OCI-M1 (cell line): ENCODE measurements at places on chromosomes 12 and 14.

- DNase-seq, result no peak
These were observed 66.8 kb downstream of the TGFB3 start for GRCh38 chr14:75915045-75915444.

DNA sequence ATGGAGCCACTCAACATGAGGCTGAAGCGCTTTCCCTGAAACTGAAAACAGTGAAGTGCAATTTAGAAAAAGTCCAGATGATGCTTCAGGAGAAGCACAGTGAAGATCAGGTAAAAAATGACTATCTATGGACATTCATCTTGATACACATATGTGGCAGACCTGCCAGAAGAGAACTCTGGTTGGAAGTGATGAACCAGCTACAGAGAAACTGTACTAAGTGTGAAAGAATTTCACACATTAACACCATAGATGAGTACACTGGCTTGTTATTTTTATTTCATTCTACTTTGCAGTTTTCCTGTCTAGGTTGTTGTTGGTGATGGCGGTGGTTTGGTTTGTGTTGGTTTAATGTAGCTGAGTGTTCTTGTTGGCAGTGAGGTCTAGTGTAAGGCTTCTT, 174.7 kb downstream of the ESR2 start:
- no peak for DNase-seq

- DNase-seq, result no peak
These were observed 3.7 kb upstream of the STAC3 start for GRCh38 chr12:57254506-57255280.

DNA sequence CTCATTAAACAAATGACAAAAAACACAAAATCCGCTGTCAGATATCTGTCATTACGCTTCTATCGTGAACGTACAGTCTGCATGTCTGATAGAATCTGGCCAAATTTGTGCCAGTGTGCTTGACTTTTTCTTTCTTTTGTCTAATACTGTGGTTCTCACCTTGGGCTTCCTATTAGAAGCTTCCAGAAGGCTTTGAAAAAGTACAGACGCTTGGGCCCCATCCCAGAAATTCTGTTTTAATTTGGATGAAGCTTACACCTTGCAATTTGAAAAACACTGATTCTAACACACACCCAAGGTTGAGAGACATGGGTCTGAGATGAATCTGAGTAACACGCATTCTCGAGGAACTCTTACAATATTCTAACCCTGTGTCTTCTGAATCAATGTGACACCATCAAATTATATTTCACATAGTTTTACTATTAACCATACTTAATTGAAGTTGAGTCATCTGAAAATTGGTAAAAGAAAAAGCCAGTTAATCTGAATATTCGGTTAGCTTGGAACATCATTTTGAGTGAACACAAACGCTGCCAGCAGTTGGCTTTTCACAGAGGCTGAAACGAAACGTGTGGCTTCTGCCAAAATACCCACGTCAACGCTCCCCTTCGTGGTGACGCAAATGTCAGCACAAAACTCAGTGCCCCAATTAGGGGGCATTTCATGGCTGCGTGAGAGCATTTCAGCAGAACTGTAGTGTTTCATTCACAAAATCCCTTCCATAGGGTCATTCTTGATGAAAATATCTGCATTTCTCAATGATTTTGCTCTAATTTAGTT, 420.5 kb downstream of the TMEM132D start:
- no peak for DNase-seq

DNA sequence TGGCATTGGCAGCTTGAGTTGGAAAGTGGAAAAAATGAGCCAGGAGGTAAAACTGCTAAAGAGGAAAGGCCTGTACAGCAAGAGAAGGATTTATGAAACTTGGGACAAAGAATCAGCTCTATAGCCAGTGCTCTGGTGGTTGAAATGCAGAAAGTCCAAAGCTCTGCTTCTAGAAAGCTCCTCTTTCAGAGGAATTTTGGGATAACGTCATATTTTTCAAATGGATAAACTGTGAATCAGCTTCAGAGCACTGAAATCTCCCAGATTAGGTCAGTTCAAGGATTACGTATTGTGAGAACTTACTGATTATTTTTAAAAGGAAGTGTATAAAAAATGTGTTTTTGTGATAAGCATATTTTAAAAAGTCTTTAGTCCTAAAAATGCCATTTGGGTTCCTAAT, 203.1 kb upstream of the CNOT2 start:
- DNase-seq, result no peak

- DNase-seq, result no peak
These were observed 29.5 kb downstream of the NINJ2 start for GRCh38 chr12:633731-634130.

DNA sequence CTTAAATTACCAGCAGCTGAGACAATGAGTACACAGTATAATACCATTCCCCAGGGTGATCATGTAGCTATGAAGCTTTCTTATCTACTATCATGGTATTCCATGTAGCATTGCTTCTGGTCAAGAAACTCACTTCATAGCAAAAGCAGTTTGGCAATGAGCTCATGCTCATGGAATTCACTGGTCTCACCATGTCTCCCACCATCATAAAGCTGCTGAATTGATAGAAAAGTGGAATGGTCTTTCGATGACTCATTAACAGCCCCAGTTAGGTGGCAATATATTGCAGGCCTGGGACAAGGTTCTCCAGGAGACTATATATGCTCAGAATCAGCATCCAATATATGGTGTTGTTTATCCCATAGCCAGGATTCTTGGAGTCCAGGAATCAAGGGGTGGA, 553.7 kb downstream of the FOXG1 start:
- no peak for DNase-seq

DNA sequence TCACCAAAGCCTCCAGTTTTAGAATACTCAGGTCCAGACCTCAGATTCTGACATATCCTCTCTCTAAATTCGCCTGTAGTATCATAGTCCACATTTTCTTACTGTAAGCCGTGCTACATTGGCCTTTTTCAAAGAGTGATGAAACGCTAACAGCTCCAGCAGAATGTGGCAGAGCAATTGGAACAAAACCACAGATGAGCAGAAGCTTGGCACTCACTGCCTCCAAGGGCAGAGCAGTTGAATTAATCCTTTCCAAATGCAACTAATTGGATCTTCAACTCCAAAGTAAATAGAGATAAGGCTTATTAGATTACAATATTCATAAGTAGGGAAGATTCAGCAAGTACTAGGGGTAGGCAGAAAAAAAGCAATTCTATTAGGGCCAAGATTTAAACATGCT, 128.3 kb downstream of the SLC35F4 start:
- no peak for DNase-seq

DNA sequence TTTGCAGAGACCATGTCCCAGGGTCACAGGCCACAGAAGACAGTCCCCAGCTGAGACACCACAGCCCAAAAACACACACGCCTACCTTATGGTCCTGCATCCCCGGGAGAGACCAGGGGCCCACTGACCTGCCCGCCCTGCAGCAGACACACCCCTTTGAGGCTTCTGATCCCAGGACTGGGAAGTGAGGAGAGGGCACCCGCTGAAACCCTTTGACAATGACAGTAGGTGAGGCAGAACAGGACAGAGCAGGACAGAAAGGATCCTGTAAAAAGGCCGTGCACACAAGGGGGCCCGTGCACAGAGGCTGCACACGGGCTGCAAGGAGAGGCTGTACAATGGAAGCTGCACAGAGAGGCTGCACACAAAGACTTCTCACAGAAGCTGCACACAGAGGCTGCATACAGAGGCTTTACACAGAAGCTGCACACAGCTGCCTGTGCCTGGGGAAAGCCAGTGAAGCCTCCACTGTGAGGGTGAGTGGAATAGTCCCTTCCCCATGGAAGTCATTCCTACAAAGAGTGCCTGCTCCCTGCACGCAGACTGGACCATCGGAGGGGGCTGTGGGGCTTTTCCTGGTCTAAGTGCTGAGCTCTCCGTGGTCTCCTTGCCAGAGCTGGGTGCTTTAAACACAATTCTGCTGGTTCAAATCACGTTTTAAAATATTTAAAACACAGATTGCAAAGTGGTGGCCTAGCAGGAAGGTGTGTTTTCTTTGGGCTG, 16.6 kb upstream of the SFSWAP start:
- DNase-seq, result no peak

GRCh38 chr12:42094277-42094676, 50.4 kb downstream of the GXYLT1 start:
- DNase-seq, result peak; percentile 78

GRCh38 chr14:104592785-104593184, 11.8 kb downstream of the TMEM179 start:
- DNase-seq, result no peak

DNA sequence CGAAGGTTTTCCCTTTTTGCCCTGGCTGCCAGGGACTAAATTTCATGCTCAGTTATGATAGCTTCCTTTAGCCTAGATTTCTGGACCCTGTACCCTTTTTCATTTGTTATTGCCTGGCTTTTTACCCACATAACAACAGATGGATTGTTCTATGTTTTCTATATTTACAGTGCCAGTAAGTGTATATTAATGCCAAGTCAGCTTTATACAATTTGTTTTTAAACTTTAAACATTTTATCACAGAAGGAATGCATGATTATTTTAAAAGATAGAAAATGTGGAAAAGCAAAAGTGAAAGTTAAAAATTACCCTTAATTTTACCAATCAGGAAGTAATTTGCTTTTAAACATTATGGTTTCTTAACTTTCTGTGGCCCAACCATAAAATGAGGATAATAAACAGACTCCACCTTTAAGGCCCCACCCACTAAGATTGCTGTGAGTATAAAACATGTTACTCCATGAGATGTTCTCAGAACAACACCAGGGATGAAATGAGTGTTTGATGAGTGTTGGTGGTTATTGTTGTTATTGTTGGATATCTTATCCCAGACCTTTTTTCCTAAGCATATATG, 496.8 kb downstream of the EGLN3 start:
- peak; percentile 16 for DNase-seq

- no peak for DNase-seq
These were observed 81.2 kb downstream of the CHGA start for GRCh38 chr14:93003945-93004698.

- DNase-seq, result peak; percentile 73
These were observed 22.2 kb upstream of the OVCH1 start for GRCh38 chr12:29519585-29520182.

GRCh38 chr14:104096751-104097700, 11.5 kb downstream of the ASPG start:
- no peak for DNase-seq
